GM03348 (cell line): ENCODE measurements at places on chromosomes 13 and 19.

DNA sequence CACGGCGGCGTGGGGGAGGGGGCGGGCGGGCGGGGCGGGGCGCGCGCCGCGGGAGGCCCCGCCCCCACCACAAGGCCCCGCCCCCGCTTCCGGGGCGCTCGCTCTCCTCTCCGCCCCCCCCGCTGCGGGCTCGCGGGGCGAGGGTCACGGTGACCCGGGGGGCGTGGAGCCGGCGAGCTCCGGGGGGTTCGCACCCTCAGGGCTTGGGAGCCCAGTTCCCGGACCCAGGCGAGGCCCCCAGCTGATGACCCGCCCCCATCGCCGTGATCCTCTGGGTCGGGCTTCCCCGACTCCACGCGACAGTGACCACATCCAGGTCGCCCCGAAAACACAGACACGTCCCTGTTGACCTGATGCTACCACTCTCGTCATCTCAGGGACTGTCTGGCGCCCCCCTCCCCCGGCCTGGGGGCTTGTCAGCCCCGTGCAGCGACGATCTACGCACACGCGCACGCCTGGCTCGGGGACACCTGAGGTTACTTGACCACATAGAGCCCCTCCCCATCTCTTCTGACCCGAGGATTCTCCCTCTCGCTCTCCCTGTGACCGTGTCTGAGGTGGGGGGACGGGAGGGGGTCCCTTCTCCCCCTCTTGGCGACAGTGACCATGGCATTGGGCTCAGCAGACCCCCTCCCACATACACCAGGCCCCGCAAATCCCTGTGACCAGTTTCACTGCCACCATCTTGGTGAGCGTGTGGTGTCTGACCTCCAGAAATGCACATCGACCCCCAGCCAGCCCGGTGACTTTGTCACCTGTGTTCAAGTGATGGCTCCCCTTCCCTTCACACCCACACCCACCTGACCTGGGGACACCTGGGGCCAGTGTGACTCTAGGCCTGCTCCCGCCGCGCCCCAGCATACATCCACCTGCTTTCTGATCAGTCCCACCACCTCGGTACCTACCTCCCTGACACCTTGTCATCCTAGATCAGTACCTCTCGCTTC, 670 bp downstream of the MAP2K7 start:
- peak; percentile 83 for DNase-seq

- DNase-seq, result no peak
Measured at GRCh38 chr13:46731535-46731934, 65.4 kb downstream of the ESD start.

GRCh38 chr13:33287142-33287882, 1.8 kb upstream of the STARD13 start:
- no peak for DNase-seq

- DNase-seq, result peak; percentile 94
Measured at GRCh38 chr13:30421093-30422053, 920 bp upstream of the UBE2L5 start.

DNA sequence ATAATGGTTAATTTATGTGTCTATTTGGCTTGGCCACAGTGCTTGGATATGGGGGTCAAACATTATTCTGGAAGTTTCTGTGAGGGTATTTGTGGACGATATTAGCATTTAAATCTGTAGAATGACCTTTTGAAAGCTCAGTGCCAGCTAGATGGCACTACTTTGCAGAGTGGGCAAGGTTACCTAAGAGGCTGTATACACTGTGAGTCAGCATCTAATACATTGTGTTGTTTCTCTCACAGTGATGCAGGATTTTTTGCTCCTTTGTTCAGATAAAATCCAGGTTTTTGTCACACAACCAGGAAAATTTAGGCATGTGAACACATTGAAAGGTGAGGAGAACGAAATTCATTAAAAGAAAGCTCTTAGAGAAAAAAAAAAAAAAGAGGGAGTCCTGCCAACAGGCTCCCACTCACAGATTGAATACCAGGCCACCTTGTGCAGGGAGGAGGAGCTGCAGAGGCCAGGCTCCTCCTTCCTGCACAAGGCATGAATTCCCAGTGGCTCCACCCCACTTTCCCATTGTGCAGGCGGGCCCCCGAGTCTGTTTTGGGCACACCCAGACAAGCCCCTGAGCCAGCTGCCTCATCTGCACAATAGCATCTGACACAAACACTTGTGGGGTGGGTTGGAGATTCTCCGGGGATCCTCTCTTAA, 551.0 kb upstream of the ATXN8OS start:
- no peak for DNase-seq

DNA sequence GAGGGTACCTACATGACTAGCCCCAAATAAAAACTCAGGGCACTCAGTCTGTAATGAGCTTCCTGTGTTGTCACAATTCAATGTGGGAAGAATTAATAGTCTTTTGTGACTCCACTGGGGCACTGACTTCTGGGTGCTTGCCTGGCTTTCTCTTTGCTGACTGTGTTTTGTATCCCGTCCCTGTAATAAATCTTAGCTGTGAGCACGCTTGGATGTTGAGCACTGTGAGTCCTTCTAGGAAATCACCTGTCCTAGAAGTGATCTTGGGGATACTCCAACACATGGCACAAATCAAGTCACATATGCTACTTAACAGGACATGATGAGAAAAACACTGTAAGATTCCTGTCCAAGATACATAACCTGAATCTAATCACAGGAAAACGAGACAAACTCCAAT, 83.0 kb downstream of the USP12 start:
- DNase-seq, result no peak

DNA sequence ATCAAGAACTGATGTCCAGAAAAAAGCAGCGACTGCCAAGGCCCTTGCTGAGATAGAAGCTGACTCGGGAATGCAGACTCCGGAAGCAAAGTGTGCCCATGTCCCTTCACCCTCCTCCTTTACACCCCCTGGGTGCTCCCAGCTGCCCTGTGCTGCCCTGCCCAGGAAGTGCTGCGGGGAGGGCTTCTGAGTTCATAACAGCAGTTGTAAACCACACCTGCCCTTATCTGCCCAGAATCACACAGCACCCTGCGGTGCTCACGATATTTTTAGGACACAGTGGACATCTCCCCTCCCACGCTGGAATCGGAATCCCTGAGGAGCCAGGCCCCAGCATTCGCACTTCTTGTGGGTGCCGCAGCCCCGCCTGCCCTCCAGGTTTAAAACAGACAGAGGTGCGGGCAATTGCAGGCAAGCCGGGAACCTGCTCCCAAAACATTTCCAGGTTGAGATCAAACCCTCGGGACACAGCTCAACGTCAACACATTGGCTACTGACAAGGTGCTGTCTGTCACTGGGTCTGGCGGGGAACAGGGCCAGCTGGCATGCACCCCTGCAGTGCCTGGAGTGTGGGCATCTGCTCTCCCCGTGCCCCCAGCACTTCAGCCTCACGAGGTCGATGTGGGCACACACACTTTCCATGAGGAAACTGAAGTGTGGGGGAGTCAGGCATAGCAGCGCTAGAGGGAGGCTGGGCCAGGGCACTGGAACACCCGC, 36.8 kb downstream of the RAB20 start:
- DNase-seq, result no peak

DNA sequence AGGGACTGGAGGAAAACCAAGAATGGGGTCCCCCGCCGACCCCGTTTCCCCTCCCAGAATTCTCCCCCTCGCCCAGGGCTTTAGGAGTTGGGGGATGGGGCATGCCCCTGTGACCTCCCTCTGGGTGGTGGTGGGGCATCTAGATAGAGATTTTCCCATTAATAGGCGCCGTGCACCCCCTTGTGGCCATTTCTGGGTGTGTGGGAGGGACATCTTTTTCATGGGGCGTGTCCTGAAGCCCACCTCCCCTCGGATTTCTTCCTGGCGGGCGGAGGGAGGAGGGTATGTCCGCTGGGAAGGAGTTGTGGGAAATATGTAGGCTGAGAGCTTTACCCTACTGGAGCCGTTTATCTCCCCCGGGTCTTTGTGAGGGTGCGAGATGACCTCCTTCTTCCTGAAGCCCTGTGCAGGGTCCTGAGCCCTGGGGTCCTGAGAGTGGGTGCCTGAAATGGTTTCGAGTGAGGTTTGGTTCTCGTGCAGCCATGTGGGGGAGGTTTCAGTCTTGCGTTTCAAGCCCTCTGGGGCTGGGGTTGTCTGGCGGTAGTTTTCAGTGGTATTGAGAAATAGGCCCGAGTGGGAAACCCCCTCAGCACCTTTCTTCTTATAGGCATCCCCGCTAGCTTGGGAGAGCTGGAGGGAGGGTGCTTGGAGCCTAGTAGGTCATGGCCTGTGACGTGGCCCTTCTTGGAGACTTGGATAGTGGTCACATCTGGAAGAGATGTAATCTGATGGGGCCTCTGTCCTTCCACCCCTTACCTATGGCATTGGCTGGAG, 1.0 kb downstream of the PRMT1 start:
- DNase-seq, result peak; percentile 69

DNA sequence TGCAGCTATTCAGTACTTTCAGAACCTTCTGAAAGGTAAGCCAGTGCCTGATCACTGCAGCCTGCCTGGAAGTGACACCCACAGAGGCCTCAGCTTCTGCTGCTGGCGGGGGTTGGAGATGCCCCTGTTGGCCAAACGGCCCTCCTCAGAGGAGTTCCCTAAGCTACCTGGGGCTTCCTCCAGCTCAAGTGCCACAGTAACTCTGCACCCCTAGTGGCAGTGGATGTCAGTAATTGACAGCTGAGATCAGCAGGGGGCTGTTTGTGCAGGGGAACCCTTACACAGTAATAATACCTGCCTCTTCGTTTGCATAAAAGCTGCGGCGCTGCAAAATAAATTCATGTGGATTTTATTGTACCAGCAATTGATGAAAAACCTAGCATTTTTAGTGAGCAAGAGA, 28.9 kb downstream of the TDRD12 start:
- no peak for DNase-seq

- DNase-seq, result peak; percentile 13
Measured at GRCh38 chr13:43573802-43574514, 212.8 kb downstream of the ENOX1 start.

DNA sequence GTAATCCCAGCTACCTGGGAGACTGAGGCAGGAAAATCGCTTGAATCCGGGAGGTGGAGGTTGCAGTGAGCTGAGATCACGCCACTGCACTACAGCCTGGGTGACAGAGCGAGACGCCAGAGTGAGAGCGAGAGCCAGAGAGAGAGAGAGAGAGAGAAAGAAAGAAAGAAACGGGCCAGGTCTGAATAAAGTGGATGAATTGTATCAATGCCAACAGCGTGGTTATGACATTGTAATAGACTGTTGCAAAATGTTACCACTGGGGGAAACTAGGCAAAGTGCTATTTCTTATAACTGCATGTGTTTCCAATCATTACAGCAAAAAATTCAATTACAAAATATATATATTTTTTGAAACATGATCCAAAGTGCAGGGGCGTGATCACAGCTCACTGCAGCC, 11.8 kb upstream of the BTBD2 start:
- DNase-seq, result peak; percentile 78

DNA sequence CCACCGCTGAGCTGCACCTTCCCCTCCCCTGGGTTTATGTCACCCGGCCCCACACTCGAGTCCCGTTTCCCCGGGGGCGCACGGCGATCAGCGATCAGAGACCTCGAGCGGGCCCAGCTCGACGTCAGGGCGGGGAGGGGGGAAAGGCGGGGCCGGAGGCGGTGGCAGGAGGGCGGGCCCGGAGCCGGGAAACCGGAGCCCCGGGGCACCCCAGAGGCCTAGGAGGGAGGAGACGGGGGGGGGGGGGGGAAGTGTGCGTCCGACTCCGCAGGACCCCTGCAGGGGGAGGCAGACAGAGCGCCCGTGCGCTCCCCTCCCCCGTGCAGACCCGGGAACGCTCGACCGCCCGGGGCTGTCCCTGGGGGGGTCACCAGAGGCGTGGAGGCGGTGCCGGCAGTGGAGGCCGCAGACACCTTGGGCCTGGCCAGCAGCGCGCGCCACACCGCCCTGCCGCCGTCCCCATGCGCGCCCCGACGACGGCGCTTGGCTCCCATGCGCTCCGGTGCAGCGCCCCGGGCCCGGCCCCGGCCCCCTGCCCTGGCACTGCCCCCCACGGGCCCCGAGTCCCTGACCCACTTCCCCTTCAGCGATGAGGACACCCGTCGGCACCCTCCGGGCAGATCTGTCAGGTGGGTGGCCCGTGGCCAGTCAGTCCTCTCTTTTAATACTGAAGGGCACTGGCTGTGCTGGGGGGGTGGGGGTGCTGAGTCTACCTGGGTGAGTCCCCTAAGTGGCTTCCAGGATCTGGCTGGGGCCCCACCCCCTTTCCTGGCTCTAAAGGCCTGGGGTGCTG, 11.8 kb downstream of the PDE4A start:
- DNase-seq, result peak; percentile 93

- peak; percentile 21 for DNase-seq
Measured at GRCh38 chr13:52599037-52599847, 43.0 kb upstream of the HNRNPA1L2 start.

- no peak for DNase-seq
Measured at GRCh38 chr19:13128583-13128982, 10.5 kb downstream of the NACC1 start.

- DNase-seq, result no peak
Measured at GRCh38 chr19:51319649-51320279, 8.3 kb downstream of the IGLON5 start.

DNA sequence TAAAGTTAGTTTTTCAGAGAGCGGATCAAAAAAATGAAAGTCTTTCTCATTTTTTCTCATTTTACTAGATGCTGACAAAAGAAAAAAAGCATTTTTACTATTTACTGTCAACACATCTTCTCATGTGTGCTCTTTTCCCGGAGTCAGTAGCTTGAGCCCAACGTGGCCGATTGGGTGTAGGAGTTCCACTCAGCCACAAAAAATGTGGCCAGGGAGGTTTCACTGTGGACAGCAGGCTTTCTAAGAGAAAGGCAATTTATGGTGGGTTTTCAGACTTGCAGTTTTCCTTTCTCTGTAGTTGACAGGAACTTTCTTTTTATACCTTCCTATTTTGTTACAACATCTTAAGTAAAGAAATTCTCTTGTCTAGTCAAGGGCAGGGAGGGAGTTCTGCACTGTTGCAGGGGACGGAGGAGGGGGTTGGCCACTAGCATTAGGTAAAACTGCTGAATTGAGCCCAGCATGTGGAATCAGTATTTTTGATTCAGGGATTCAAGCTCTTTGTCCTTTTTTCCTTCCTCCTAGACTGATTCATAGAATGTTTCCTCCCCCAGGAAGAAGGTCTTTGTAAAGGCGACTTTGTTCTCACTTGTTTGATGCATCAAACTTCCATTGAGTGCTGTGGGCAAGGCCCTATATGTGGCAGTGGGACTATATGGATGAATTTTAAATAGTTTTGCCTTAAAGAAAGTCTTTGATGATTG, 123.1 kb downstream of the B3GLCT start:
- no peak for DNase-seq

DNA sequence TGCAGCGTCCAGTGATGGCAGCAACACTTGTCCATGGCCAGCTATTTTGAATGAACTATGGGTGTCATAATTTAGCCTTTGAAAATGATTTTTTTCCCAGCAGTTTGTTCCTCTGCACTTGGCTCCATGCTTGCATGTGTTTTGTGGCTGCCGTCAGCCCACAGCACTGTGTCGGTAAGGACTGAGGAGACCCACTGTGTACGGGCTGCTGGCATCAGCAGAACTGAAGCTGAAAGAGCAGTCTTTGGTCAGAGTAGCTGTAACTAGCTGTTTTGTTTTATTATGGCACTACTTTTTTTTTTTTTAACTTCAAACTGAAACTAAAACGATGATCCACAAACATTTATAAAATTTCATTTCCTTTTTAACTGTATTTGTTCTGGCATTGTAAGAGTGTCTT, 50.3 kb upstream of the TEX29 start:
- no peak for DNase-seq

GRCh38 chr13:21089830-21090229, 28.4 kb upstream of the LATS2 start:
- DNase-seq, result no peak

- DNase-seq, result no peak
Measured at GRCh38 chr19:3722443-3723109, 14.4 kb downstream of the TJP3 start.

- peak; percentile 67 for DNase-seq
Measured at GRCh38 chr19:10228920-10229319, 2.2 kb downstream of the S1PR2 start.

GRCh38 chr19:35027851-35028599, 2.2 kb upstream of the SCN1B start:
- DNase-seq, result peak; percentile 29
